Activated T-cell treated with anti-CD3 and anti-CD28 coated beads for 48 hours (primary cell): ENCODE measurements at places on chromosomes 12 and 14.

DNA sequence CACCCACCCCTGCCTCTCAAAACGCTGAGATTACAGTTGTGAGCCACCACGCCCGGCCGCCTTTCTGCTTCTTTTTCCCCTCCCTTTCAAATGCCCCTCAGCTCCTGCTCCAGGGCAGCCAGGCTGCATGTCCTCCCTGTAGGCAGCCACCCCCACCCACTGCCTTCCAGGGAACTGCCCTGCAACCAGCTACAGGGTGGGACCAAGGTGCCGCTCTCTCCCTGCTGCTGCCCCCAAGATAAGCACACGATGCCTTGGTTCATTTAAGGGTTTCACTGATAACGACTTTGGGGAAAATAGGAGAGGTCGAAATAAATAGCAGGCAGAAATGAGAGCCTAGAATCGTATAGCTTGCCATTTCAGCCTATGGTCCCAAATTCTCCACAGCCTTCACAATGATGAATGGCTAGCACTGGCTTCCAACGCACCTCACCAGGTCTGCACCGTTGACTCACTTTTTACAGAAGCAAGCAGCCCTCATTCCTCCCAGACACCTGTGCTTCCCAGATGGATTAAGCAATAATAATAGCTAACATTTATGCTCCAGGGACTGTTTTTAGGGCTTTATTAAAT is 40.7 kb downstream of the ATG14 start:
- no peak for DNase-seq

DNA sequence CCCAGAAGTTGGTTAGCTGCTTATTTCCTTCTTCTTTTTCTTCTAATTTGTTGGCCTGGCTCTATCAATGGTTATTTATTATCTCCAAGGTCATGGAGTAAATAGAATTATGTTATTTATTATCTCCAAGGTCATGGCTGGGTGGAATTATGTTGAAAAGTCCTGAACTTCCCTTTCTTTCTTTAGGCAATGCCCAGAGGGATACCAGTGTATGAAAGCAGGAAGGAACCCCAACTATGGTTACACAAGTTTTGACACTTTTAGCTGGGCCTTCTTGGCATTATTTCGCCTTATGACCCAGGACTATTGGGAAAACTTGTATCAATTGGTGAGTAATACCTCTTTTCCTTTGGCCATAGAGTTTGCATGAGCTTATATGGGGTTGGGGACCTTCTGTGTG is 111.6 kb downstream of the SCN8A start:
- DNase-seq, result no peak

DNA sequence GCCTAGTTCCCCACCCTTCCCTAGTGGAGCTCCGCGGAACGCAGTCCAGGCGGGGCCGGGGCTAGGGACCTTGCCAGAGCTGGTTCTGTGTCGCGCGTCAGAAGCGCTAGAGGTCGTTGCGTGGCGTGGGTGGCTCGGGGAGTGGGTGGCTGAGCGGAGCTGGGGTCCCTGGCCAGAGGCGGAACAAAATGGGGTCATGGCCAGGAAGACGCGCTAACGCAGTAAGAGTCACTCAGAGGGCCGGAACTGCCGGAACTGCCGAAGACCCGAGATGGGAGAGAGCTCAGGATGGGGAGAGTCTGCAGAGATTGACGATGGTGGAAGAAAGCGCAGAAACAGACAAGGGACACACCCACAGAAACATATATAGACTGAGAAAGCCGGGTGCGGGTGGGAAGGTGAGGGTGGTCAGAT is 4.8 kb downstream of the DGKA start:
- DNase-seq, result peak; percentile 37

DNA sequence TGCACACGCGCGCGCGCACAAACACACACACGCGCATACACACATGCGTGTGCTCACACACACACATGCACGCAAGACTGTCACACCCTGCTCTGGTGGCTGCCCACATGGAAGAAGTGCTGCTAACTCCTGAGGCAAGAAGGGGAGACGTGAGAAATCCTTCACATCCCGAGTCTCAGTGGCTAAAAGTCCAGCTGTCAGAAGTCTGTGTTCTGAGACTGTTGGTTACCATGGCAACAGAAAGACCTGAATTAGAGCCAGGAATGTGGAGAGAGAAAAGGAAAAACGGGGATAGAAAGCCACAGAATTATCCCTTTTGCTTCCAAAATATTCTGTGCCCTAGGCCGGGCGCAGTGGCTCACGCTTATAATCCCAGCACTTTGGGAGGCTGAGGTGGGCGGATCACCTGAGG is 71.2 kb downstream of the PPFIBP1 start:
- DNase-seq, result no peak

GRCh38 chr12:50081096-50081808 is 3.9 kb upstream of the SMARCD1 start:
- no peak for DNase-seq
